ENCODE measurements at places on chromosomes 2 and 18. TPM values are rescaled to one million over a fixed set of nuclear protein-coding genes. Genes with fewer than 3 reads are reported as not detected.

Gene ADAM23
- 0.19 TPM for total RNA-seq

Gene NOSTRIN
- 118 TPM for total RNA-seq

Gene SERPINB3
- not detected for total RNA-seq

Gene SP5
- 7.0 TPM for total RNA-seq

Gene VAMP8
- 6.2 TPM for total RNA-seq

Gene TMBIM1
- 246 TPM for total RNA-seq

Gene DSG2
- total RNA-seq: 10.8 TPM

Gene TM4SF20
- total RNA-seq: 0.68 TPM

Gene GPR155
- total RNA-seq: 5.5 TPM

Gene PLEK
- 33.6 TPM for total RNA-seq

Gene SNED1
- 83.3 TPM for total RNA-seq

Gene SKA1
- 0.68 TPM for total RNA-seq

Gene COMMD1
- 46.9 TPM for total RNA-seq

Gene GFPT1
- total RNA-seq: 73.7 TPM

Gene CABYR
- not detected for total RNA-seq

Gene TUBA3E
- not detected for total RNA-seq

Gene ICOS
- 0.19 TPM for total RNA-seq

Gene CCDC148
- total RNA-seq: 1.7 TPM

Gene ASXL3
- total RNA-seq: 0.65 TPM

Gene TGFA
- 2.0 TPM for total RNA-seq

Gene TTC39C
- total RNA-seq: 55.1 TPM

Gene TYW5
- total RNA-seq: 7.2 TPM

Gene NTSR2
- not detected for total RNA-seq

Gene REG3A
- total RNA-seq: not detected

Gene GBX2
- total RNA-seq: not detected

Gene HAAO
- total RNA-seq: 1.1 TPM

Gene TMEM150A
- 15.6 TPM for total RNA-seq

Gene CD8B
- not detected for total RNA-seq

Gene MYL12B
- 261 TPM for total RNA-seq

Gene CDH19
- total RNA-seq: 3.8 TPM

Gene UGT1A8
- total RNA-seq: not detected

Gene FOXD4L1
- not detected for total RNA-seq

Gene KCNG2
- not detected for total RNA-seq

Gene AQP12A
- not detected for total RNA-seq

Gene ST6GAL2
- total RNA-seq: not detected

Gene RIT2
- not detected for total RNA-seq

Gene SFT2D3
- total RNA-seq: 8.8 TPM

Gene SH3RF3
- 6.6 TPM for total RNA-seq

Gene NCK2
- total RNA-seq: 27.2 TPM

Gene VWC2L
- not detected for total RNA-seq

Gene PCARE
- total RNA-seq: 0.16 TPM

Gene GALNT13
- 18.3 TPM for total RNA-seq

Gene CYP26B1
- total RNA-seq: 106 TPM

Gene HOXD13
- total RNA-seq: not detected

Gene FAM168B
- total RNA-seq: 107 TPM

Gene TUBB8B
- 0.75 TPM for total RNA-seq

Gene LYPD6B
- total RNA-seq: not detected

Gene BMP10
- not detected for total RNA-seq
